Thoracic aorta (tissue), 2 donors: ENCODE measurements at places on chromosomes 4 and X.

- H3K27me3 ChIP-seq = no peaks in the 10 kb centered on the region
- H3K4me1 ChIP-seq = no peaks in the 10 kb centered on the region
- no peaks in the 10 kb centered on the region for H3K36me3 ChIP-seq
- H3K27ac ChIP-seq = no peak overlapping the region
- no peak for DNase-seq
- no peak overlapping the region for H3K4me3 ChIP-seq
Measured at GRCh38 chrX:133171962-133172708, 46.0 kb downstream of the TFDP3 start.

- no peak overlapping the region for H3K27ac ChIP-seq
- no peaks in the 10 kb centered on the region for H3K4me1 ChIP-seq
- no peak overlapping the region for H3K4me3 ChIP-seq
- H3K36me3 ChIP-seq = no peaks in the 10 kb centered on the region
- no peaks in the 10 kb centered on the region for H3K27me3 ChIP-seq
Measured at GRCh38 chrX:142363501-142363900, 158.4 kb upstream of the MAGEC2 start.

DNA sequence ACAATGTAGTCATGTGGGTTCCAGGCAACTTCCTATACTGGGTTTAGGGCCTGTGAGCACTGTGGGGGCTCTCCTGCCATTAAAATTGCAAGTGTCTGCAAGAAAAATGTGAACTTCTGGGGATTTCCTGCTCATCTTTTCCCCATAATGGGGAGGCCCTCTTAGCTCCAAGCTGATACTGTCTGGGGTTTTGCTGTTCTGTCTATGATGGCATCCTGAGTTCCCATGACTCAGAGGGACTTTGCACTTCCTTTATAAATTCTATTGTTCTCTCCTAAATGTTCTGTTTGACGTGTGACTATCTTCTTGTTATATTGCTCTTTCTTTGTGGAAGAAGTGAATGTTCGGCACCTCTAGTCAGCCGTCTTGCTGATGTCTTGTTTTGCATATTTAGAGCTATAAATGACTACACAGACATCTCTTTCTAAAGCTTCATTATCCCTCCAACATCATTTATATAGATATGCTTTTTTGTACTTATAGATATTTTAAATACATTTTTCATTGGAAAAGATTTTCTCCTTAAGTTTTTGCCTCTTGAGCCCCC lies 465.8 kb downstream of the NAF1 start:
- no peaks in the 10 kb centered on the region for H3K27me3 ChIP-seq
- no peak overlapping the region for H3K4me3 ChIP-seq
- no peak for DNase-seq
- no peak overlapping the region for H3K27ac ChIP-seq
- no peaks in the 10 kb centered on the region for H3K36me3 ChIP-seq
- H3K4me1 ChIP-seq = peaks cover 10% of the 10 kb centered on the region

DNA sequence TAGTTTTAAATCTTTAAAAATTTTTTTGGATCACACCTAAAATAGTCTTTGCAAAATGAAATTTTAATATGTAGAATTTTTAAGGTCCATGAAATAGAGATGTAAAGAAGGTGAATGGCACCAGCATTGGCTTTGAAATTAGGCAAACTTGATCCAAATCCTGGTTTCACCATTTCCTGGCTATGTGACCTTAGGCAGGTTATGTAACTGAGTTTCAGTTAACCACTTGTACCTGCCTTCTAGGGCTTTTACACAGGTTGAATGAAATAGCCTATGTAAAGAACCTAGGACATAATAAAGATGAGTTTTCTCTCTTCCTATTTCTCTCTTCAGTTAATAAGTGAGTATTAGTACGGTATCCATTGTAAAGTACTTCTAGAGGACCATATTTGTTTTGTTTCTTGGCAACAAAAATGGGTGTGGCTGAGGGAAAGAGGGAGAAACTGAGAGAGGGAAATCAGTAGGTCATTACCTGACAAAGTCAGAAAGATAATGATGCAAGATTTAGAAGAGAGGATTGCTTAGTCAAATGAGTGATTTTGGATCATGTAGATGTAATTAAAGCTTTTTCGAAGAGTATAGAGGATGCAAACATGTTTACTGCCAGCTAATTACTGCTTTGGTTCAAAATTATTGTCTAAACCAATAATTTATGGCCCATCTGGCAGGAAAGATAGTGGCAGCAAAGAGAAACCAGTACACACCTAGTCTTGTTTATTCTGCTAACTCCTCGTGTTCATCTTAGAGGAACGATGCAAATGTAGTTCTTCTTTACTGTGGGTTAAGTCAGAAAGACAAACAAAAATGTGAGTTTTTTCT lies 81.9 kb downstream of the PDLIM5 start:
- H3K27me3 ChIP-seq = no peaks in the 10 kb centered on the region
- H3K4me1 ChIP-seq = peaks cover 68% of the 10 kb centered on the region
- H3K36me3 ChIP-seq = no peaks in the 10 kb centered on the region
- peak overlapping the region; percentile 39 for H3K27ac ChIP-seq

DNA sequence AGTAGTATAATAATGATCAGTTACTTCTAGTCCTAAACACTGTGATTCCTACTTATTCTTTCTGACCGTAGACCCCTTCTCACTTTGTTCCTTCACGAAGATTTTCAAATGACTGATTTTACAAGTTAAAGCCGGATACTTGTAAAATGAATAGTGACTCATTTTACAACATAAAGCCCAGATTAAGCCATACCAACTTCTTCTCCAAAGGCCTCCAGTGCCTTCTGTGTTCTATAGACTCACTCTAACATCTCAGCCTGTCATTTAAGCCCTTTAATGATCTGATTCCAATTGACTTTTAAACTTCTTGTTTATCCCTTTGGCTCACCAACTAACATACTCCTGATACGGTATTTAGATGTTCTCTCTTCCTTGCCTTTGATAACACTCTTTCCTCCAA lies 480.0 kb upstream of the HS3ST1 start:
- no peak overlapping the region for H3K4me3 ChIP-seq
- no peak overlapping the region for H3K27ac ChIP-seq
- DNase-seq = no peak
- H3K36me3 ChIP-seq = no peaks in the 10 kb centered on the region
- peaks cover 12% of the 10 kb centered on the region for H3K4me1 ChIP-seq

- H3K27me3 ChIP-seq = no peaks in the 10 kb centered on the region
- no peak overlapping the region for H3K4me3 ChIP-seq
- no peak for DNase-seq
- H3K4me1 ChIP-seq = no peaks in the 10 kb centered on the region
Measured at GRCh38 chrX:21934414-21934813, 6.1 kb upstream of the SMS start.

GRCh38 chr4:174084542-174084941 lies 198.9 kb downstream of the FBXO8 start:
- H3K4me1 ChIP-seq = no peaks in the 10 kb centered on the region
- no peaks in the 10 kb centered on the region for H3K36me3 ChIP-seq
- no peak overlapping the region for H3K27ac ChIP-seq
- no peak overlapping the region for H3K4me3 ChIP-seq
- no peaks in the 10 kb centered on the region for H3K27me3 ChIP-seq

GRCh38 chrX:24405959-24406358 lies 45.5 kb downstream of the SUPT20HL1 start:
- H3K36me3 ChIP-seq = no peaks in the 10 kb centered on the region
- no peak for DNase-seq

- peak overlapping the region; percentile 4 for H3K27ac ChIP-seq
- H3K4me3 ChIP-seq = peak overlapping the region; percentile 2
- H3K4me1 ChIP-seq = peaks cover 67% of the 10 kb centered on the region
- H3K27me3 ChIP-seq = no peaks in the 10 kb centered on the region
- no peak for DNase-seq
- H3K36me3 ChIP-seq = no peaks in the 10 kb centered on the region
Measured at GRCh38 chr4:87030755-87031441, 96.1 kb downstream of the AFF1 start.

GRCh38 chr4:132683957-132684356 lies 465.1 kb upstream of the PCDH10 start:
- DNase-seq = no peak
- H3K4me3 ChIP-seq = no peak overlapping the region
- no peak overlapping the region for H3K27ac ChIP-seq
- no peaks in the 10 kb centered on the region for H3K36me3 ChIP-seq
- no peaks in the 10 kb centered on the region for H3K27me3 ChIP-seq

- no peak for DNase-seq
- no peaks in the 10 kb centered on the region for H3K36me3 ChIP-seq
- no peaks in the 10 kb centered on the region for H3K27me3 ChIP-seq
- H3K4me3 ChIP-seq = no peak overlapping the region
Measured at GRCh38 chr4:125736057-125736456, 421.3 kb downstream of the FAT4 start.

DNA sequence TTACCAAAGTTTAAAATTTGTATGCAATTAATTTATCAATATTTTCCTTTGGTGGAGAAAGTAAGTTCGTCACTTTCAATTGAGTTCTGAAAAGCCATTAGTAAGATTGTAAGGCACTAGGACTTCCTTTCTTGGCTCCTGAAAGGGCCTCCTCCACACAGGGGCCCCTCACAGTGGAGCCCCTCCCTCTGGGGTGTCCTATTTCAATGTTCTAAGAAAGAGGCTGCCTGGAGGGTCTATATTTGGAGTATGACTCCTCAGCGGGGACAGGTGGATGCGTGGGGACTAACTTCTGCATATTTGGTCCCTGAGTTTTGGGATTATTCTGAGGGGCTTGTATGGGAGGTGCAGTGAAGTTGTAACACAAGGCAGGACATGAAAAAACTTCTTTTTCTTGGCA lies 1.6 kb upstream of the ARMCX4 start:
- no peaks in the 10 kb centered on the region for H3K27me3 ChIP-seq
- H3K27ac ChIP-seq = no peak overlapping the region
- H3K4me3 ChIP-seq = no peak overlapping the region
- DNase-seq = no peak

DNA sequence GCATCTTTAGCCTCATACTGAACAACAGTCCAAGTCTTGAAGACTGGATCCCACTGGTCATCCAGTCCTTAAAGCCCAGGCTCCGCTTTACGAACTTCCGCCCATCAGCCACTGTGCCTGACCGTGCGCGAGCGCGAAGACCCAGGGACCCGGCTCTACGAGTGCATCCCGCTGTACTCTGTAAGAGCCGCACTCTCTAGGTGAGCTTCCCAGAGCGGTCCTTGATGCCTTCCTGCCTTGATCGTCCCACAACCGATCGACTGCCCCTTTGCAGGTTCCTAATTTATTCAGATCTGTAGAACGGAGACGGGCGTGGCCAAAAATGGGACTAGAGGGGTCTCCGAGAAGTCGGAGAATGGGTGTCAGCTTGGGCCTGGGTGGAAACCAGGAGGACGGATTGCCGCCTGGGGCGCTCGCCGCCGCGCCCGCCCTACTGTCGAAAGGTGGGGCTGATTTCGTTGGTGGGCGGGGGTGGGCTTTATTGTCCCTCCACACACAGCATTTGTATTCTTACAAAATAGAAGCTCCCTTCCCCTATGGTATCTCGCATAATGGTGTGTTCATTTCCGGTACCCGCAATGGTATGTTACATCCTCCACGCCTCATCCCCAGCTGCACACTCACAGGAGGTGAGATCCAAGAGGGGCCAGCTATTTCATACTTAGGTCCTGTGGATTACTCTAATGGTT lies 42.3 kb upstream of the FAM156A start:
- no peaks in the 10 kb centered on the region for H3K4me1 ChIP-seq
- no peak overlapping the region for H3K27ac ChIP-seq
- no peak for DNase-seq
- H3K36me3 ChIP-seq = no peaks in the 10 kb centered on the region

DNA sequence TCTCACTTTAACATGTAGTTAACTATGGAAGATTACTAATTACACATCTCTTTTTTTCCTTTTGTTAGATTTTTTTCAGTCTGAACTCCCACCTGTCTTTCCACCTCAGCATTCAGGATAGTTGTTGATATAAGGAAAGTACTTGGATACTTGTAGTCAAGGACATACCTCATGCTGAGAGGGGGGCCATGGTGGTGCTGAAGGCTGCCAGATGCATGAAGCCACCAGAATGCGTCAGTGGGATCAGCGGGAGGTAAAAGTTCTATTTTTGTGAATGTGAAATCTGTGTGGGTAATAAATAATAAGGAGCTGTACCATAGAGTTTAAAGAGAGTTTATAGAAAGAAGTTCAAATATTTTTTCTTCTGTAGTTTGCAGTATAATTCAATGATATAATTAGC lies 13.1 kb upstream of the NDST4 start:
- no peaks in the 10 kb centered on the region for H3K27me3 ChIP-seq
- no peak for DNase-seq
- H3K4me3 ChIP-seq = no peak overlapping the region
- no peak overlapping the region for H3K27ac ChIP-seq
- no peaks in the 10 kb centered on the region for H3K36me3 ChIP-seq
- no peaks in the 10 kb centered on the region for H3K4me1 ChIP-seq

DNA sequence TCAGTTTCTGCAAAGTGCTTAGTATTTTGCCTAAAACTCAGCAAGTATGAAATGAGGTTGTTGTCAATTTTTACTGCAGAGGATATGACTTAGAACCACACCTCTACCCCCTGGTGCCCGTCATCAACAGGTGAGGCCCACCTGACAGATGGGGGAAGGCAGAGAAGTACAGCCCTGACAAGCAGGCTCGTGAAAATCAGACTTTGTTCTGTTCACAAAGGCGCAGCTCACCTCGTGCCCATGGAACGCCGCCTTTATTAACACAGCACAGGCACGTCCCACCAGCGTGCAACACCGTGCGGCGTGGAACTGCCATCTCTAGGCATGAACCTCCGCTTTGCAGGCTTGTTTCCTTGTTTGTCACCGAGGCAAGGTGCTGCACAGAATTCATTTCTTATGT lies 13.3 kb downstream of the CYP4V2 start:
- no peak overlapping the region for H3K27ac ChIP-seq
- peaks cover 8% of the 10 kb centered on the region for H3K36me3 ChIP-seq
- DNase-seq = no peak
- H3K4me1 ChIP-seq = no peaks in the 10 kb centered on the region
- H3K27me3 ChIP-seq = no peaks in the 10 kb centered on the region

DNA sequence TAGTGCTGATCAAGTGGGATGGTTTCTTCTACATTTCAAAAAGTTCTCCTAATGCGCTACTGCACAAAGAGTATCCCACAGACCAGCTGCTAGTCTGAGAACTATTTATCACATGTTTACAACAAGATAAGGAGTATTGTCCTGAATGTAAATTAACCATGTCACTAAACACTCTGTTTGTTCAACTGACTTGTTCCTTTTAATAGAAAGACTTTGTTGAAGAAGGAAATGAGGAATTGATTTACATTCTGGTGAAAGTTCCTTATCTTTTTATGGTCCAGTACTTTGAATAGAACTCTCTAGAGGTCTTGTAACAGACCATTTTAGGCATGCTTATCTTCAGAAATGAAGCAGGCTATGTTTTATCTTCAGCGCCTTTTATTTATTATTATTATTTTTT lies 67.3 kb upstream of the IL13RA1 start:
- H3K27me3 ChIP-seq = no peaks in the 10 kb centered on the region
- DNase-seq = no peak
- no peak overlapping the region for H3K27ac ChIP-seq
- no peak overlapping the region for H3K4me3 ChIP-seq

GRCh38 chrX:20132666-20133065 lies 9.0 kb downstream of the EIF1AX start:
- no peaks in the 10 kb centered on the region for H3K4me1 ChIP-seq
- DNase-seq = no peak
- H3K4me3 ChIP-seq = no peak overlapping the region
- H3K36me3 ChIP-seq = peaks cover 3% of the 10 kb centered on the region
- no peak overlapping the region for H3K27ac ChIP-seq
